ENCODE measurements at places on chromosomes 13 and 19.

GRCh38 chr13:21216332-21216731 is 39.9 kb downstream of the MRPL57 start:
- DNase-seq = no peak

DNA sequence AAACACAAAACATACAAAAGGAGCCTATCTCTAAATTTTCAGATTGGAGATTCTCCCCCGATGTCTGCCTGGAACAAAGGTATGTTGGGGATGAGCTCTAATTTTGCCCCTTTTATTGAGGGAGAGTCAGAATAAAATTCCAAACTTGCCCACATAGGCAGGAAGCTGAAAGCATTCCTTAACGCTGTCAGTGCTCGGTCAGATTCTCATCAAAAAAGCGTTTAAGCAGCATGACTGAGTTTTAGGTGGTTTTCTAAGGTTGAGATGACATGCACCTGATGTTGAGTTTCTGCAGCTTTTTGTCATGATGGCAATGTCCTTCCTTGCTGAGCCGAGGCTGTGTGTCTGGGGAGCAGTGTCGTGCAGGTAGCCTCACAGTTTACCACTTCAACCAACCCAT is 48.4 kb upstream of the MEDAG start:
- no peak for DNase-seq

DNA sequence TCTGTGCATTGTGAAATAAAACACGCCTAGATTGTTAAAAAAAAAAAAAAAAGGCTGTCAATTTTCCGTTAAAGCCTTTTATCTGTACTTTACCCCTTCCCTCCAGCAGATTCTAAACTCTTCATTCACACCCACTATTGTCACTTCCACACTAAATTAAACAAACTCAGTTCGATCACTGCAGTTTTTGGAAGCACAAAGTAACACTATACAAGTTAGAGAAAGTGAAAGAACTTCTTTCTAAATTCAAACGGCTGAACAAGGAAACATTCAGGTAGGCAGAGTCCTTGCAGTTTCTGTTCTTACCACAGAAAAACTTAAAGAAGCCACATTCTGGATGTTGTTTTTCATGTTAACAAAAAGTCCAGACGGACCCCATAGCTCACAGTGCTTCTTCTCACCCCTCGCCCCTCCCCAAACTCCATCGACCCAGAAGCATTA is 27.5 kb upstream of the UBE2L5 start:
- DNase-seq = no peak

DNA sequence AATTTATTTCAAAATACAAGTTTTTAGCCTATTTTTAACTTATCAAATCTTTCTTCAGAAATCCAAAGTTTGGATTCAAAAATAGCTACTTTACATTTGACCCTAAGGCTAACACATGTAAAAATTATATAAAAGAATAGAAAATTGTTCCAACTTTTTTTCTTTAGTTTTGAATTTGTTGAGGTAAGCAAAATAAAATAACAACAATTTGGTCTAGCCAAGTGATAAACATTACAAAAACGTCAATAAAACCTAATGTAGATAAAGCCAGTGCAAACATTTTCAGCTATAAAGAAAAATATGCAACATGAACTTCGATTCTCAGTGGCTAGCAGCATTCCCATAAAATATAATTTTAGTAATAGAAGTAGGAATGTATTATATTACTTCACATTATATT is 400.3 kb downstream of the PCDH9 start:
- DNase-seq = no peak

DNA sequence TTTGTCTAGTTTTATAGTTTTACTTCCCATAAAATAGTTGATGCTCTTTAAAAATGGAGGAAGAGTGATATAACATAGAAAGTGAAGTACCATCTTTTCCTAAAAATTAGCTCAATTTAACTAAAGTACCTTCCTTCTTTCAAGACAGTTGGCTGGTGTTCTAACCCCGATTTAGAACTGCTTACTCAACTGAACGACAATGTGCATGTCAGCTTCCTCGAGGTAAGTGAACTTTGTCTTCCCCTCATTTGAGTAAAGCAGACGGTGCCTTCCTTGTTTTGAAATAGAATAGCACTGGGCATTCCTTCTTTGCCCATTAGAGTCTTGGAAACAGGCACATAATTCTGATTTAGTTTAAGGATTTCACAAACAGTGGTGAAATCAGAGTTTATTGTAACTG is 1519.2 kb downstream of the EFNB2 start:
- no peak for DNase-seq

- DNase-seq = no peak
These were observed 3.7 kb downstream of the ZSCAN22 start for GRCh38 chr19:58330458-58330857.

DNA sequence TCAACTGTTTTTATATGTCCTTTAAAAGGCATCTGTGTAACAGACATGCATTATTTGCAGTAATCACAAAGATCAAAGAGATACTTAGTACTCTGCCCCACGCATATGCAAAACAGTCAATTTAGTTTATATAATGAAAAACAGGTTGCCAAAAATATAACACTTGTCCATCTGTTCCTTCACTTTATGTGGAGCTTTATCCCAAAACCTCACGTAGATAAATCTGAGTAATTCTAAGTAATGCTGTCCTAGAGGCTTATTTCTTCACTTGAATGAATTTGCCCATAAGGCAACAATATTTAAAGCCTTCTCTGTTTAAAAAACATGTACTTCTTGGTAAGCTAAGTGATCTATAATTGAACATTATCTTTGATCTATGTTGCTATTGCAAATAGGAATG is 20.3 kb upstream of the SLITRK6 start:
- no peak for DNase-seq

DNA sequence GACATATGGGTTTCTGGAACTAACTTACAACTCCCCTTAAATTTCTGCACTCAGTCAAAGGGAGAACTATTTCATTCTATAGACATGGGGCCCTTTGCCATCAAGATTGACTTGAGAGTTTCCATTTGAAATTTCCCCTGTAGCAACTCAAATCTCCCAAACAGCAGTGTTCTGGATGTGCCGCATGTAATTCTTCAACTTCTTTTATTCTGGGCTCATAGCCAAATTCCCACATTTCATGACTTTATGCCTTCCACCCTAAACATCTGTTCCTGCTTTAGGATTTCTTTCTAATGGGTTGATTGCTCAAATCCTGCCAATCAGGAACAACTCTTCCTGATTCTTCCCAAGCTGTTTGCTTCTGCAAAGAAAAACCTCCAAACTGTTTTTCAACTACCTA is 336.0 kb downstream of the TBC1D4 start:
- no peak for DNase-seq

- no peak for DNase-seq
These were observed 33.6 kb upstream of the NANOS3 start for GRCh38 chr19:13843104-13843921.

GRCh38 chr19:15299568-15300409 is 32.5 kb downstream of the BRD4 start:
- no peak for DNase-seq

DNA sequence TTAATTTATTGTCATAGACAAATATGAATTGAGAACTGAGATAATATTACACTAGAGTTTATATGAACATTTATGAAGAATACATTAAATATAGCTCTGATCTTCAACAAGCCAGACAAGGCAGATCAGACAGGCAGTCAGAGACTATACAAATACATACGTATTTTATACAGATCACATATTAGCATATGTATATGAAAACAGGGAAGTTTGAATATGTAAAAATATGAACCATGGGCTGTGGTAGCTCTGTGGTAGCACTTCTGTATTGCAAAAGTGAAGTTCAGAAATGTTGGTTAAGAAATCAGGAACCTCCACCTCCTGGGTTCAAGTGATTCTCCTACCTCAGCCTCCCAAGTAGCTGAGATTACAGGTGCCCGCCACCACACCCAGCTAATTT is 20.7 kb downstream of the GPR180 start:
- no peak for DNase-seq

DNA sequence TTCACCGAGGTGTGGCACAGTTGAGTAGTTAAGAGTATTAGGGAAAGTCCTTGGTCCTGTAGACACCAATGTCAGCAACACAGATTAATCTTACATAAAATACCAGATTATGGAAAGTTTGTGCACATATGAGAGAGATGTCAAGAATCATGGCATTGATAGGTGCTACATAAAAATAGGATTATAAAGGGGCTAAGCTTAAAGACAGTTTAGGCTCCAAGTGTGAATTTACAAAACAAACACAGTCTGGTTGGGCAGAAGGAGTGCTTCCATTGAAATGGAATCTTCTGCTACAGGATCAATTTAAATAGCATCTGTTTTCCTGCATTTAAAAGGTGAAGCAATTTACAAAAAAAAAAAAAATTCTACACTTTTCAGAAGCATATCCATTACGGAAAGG is 292.9 kb downstream of the DNAJC15 start:
- DNase-seq = no peak

DNA sequence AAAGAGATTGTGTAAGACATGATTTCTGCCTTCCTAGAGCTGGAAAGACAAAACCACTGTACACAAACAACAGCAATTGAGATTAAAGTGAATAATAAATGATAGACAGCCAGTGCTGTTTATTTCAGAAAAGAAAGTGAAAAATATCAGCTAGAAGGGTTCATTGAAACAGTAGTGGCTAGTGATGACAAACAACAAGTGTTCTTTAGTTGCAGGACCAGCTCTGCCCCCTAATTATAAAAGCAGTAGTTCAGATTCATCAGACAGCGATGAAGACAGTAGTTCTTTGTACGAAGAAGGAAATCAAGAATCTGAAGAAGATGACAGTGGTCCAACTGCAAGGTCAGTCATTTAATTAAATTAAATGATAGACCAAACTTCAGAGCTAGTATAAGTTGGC is 14.8 kb downstream of the GPALPP1 start:
- no peak for DNase-seq

GRCh38 chr13:107360010-107360409 is 792.1 kb upstream of the ARGLU1 start:
- no peak for DNase-seq

- DNase-seq = no peak
These were observed 89.5 kb upstream of the RFC3 start for GRCh38 chr13:33728271-33729037.

- DNase-seq = no peak
These were observed 14.7 kb upstream of the SOX1 start for GRCh38 chr13:112052213-112052612.

DNA sequence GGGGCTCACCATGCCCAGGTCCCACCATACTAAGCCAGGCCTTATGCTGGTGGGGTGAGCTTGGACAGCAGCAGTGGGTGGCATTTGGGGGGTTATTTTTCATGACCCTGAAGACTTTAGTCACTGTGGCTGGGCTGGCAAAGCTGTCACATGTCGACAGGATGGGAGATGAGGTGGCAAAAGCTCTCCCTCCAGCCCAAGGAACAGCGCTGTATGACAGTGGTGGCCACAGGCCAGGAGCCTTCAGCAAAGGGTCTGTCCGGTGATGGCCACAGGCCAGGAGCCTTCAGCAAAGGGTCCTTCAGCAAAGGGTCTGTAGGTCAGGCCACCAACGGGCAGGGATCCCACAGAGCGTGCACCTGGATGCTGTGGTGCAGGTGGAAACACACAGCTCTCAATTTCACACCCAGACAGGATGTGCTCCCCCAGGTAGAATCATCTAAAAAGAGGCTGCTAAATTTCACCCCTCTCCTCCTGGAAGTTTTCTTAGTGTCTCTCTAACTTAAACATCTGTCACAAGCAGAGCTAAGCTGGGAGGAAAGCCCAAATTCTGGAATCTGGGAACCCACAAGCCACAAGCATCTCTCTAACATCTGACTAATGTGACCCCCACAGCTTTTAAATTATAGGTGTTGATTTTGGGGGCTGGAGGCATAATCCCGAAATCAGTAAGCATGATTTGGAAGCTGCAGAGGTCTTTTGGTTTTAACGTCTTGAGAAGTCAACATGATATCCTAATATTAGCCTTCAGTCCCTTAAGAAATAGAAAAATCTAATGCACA is 23.0 kb downstream of the COL4A1 start:
- no peak for DNase-seq

DNA sequence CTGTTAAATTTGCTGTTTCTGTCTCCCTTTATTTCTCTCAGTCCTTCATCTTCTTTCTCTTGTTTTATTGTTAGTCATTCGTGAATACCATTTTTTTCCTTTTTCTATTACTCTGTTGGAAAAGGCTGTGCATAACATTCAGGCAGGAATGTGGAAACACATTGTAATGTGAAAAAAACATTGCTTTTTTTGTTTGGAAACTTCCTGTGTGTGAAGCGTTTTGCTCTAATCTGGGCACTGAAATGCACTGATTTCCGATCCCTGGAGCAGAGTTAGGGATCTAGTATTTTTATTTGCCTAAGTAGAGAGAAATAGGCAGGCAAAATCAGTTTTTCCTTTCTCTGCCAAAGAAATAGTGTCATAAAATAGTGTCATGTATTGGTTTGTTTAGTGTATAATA is 155.5 kb downstream of the PCCA start:
- no peak for DNase-seq

DNA sequence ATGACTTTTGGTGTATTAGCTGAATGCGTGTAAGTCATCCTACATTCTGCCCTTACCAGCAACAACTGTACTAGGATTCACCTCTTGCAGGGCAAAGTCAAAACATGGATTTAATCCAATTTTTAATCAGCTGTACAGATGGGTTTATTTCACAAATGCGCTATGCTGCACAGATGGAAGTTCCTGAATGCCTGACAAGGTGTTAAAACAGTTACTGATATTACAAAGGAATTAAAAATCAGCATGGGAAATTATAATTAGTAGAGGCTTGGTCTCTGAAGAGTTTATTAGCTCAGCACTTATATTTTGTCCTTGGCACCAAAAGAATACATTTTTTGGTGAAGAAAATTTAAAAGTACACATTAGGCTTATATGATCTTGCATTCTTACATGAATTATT is 448.9 kb downstream of the PCDH9 start:
- DNase-seq = no peak

- DNase-seq = no peak
These were observed 8.4 kb downstream of the EGLN2 start for GRCh38 chr19:40807147-40808020.

DNA sequence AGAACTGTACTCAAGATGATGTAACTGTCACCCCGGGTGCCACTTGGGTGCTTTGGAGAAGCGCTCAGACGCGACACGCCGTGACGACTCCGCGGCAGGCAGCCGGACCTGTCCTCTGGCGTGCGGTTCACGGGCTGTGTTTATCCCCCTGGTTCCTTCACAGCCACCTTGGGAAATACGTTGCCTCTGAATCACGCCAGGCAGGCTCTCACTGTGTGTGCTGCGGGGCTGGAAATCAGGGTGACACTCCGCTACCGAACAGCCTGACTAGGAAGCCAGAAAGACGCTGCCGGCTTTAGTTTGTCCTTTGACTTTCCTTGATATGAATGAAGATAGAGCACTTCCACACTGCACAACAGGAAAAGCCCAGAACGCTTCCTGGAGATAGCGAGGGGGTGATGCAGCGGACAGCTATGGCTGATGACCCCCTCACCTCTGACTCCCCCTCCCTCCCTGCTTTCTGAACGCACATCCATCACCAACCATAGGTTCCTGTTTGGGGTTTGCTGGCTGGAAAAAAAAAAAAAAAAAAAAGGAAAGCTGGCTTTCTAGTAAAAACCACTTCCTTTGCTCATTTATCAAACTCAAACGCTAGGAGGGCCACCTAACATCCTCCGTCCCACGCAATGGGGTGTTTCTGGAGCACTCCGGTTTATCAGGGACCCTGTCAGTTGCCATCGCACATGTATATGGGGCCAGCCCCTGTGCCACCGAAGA is 3.7 kb upstream of the GP6 start:
- DNase-seq = peak; percentile 23

- DNase-seq = no peak
These were observed 6.4 kb downstream of the LYL1 start for GRCh38 chr19:13095934-13096927.

Data from stimulated activated CD4-positive, alpha-beta T cell treated with anti-CD3 and anti-CD28 coated beads, Interleukin-4, amount 100 ng/mL, for 4 hours (primary cell).